IPS DF 6.9 (cell line): ENCODE measurements at places on chromosomes 6 and 20.
A peak's percentile ranks its signal among the peaks of the same experiment; 100 is the strongest.

- DNase-seq, result no peak
Observed at GRCh38 chr6:25062070-25062811, 126.5 kb upstream of the RIPOR2 start.

GRCh38 chr6:133637436-133637835 lies 251.5 kb upstream of the TCF21 start:
- no peak for DNase-seq

DNA sequence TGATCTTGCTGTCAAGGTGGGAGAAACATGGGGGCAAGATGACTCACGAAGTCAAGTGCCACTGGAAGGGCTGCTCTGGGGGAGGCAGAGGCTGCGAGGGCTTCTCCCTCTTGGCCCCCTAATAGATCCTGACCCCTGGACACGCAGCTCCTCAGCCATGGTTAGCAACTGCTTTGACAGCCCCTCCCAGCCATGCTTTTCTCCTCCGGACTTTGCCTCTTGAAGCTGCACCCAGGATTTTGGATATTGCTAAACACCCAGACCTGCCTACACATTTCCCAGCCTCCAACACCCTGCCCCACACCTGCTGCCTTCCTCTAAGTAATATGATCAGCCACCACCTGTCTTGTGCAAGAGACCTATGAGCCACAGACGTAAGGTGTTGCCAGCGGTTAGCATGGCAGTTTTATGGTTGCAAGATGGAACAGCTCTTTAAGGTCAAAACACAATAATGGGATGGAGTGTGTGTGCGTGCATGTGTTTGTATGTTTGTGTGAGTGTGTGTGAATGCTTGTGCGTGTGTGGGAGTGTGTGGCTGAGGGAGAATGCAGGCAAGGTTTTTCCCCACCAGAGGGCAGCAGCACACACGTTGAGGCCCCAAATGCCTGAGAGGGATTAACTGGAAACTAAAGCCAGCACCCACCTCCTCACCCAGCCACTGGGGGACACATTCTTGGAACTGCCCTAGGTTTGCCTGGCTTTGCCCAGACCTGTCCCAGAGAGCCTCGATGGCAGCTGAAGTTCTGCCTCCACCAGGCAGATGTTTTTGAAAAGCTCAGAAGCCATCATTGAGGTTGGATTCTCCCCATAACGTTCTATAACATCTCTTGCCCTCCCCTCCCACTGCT lies 2.5 kb downstream of the IP6K3 start:
- DNase-seq, result peak; percentile 82

- DNase-seq, result no peak
Observed at GRCh38 chr20:36219671-36220220, 16.5 kb upstream of the AAR2 start.

- DNase-seq, result no peak
Observed at GRCh38 chr6:133340557-133340956, 99.4 kb downstream of the EYA4 start.

GRCh38 chr6:105202486-105202885 lies 22.7 kb upstream of the POPDC3 start:
- DNase-seq, result no peak

GRCh38 chr20:31919410-31920155 lies 32.3 kb downstream of the PDRG1 start:
- DNase-seq, result no peak

- peak; percentile 27 for DNase-seq
Observed at GRCh38 chr6:153231048-153231646, 100.1 kb upstream of the RGS17 start.
